ENCODE measurements at places on chromosomes 12 and 14. TPM values are rescaled to one million over a fixed set of nuclear protein-coding genes. Genes with fewer than 3 reads are reported as not detected.

RD3L gene
- total RNA-seq = not detected

PRICKLE1 gene
- 3.1 TPM for total RNA-seq

PPP1R1A gene
- total RNA-seq = not detected

SDSL gene
- total RNA-seq = 30.1 TPM

ARHGEF25 gene
- total RNA-seq = 27.1 TPM

GLI1 gene
- under 0.01 TPM for total RNA-seq

PTPN6 gene
- total RNA-seq = not detected

ASCL1 gene
- not detected for total RNA-seq

IFNG-AS1 gene
- total RNA-seq = not detected

POLE2 gene
- total RNA-seq = 18.8 TPM

FGF6 gene
- total RNA-seq = not detected

SRSF9 gene
- 251 TPM for total RNA-seq

CEP170B gene
- 14.4 TPM for total RNA-seq

TSPAN19 gene
- total RNA-seq = not detected

C14orf180 gene
- not detected for total RNA-seq

RNASE1 gene
- total RNA-seq = 0.96 TPM

INSM2 gene
- not detected for total RNA-seq

KRT3 gene
- total RNA-seq = not detected

TPPP2 gene
- total RNA-seq = not detected

ASPG gene
- not detected for total RNA-seq

CAMKK2 gene
- 18.2 TPM for total RNA-seq

SYNDIG1L gene
- total RNA-seq = under 0.01 TPM
